Posterior cingulate gyrus (tissue), 11 donors: ENCODE measurements at places on chromosomes 1 and 21.
A peak's percentile ranks its signal among the peaks of the same experiment; 100 is the strongest.

DNA sequence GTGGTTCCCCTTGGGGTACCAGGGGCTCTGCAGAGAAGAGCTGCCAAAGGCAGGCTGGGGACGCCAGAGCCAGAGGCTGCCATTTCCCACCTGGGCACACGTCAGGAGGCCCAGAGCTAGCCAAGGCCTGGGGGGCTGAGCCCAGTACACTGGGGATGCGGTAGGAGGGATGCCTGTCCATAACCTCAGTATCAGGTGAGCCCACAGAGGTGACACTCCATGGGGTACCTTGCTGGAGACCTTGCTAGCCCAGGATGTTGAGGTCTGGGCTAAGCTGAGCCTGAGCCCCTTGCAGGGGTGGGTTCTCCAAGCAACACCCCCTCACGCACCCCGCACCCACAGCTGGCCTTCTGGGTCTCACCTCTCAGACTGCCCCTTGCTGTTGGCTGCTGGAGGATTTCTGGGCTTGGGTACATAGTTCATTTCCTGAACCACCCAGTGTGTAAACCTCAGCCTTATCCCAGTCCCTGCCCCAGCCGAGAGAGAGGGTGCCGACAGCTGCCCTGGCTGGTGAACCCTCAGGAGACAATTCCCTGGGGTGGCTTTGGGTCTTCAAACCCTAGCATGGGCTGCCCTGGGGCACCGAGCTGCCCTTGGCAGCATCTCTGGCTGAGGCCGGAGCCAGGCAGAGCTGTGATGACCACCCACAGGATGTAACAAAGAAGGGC is 92.5 kb upstream of the VAMP3 start:
- DNase-seq, result no peak

DNA sequence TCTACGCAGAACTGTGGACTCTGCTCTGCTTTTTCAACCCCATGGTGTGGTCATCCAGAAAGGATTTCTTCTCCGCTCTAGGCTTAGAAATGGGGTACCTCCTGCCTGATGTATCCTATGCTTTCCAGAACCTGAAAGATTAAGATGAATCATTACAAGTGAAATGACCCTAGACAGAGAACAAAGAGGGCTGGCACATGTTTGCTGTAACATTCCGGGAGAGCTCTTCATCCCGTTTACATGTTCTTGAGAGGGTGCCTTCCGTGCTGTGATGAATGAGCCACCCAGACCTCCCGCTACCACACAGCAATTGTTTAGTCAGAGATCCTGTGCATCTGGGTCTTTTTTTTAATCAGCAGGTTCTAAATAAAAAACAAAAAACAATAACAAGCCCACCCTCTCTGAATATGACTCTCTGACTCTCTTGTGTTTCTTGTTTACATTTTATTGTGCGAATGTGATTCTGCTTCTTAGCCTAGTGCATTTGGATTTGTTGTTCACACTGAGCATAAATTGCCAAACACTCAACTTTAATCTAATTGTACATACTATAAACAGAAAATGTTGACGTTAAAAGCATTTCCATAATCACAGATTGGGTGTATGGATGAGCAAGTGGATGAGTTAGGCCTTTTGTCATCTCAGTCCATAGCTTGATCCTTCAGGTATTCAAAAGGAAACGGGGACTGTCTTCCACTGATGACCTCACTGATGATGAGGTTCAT is 87.1 kb downstream of the GPR88 start:
- no peak for DNase-seq

DNA sequence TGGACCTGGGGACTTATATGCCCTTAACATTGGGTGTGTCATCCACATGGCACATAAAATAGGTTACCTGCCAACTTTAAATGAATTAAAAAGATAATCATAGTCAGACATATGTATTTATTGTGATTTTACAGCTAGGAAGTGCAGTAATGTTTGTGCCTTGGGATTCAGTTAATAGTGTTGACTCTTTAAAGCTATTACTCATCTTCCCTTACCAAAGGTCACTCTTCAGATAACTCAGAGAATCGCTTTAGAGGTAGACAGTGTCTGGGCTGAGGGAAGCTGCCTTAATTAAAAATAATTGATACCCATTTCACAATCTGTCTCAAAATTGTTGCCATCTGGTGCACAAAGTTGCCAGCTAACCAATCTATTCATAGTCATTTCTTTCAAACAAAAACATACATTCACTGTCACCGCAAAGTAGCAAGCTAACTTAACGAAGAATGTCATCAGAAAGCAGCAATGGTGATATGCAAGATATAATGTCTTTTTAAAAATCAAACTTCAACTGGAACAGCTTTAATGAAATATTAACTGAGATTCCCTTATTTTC is 3.0 kb upstream of the KRTAP15-1 start:
- no peak for DNase-seq

GRCh38 chr1:202754293-202754692 is 44.0 kb upstream of the SYT2 start:
- DNase-seq, result no peak

DNA sequence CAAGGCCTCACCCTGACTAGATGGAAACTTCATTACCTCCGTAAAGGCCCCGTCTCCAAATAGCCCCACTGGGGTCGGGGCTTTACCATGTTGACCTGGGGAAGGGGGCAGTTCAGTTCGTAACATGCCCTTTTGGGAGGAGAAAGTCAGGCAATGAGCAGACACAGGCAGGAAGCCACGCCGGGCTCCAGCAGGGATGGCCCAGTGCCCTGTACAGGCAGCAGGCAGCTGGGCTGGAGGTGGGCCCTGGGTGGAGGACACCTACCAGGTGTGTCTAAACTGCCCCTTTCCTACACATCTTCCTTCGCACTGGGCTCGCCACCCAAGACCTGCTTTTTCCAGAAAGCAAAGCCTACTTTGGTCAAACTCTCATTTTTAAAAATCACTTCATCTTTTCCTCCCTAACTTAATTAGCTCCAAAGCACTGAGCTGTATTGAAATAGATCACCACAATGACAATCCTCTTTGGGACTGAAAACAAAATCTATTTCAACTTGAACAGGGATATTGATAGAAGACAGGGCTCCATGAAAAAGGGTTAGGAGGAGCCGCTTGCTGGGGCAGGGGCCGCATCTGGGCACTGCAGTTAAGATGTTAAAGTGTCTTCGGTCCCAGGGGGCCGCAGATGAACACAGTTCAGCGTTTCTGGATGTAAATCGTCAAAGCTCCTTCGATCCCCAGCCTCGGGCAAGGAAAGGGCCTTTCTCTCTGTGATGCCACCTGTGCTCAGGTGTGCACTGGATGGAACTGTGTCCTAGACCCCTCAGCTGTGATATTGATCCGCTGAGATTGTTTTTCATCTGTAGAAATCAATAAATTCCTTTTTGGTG is 104.6 kb downstream of the PDE9A start:
- DNase-seq, result peak; percentile 60
